ENCODE measurements at places on chromosomes 16 and 17.

DNA sequence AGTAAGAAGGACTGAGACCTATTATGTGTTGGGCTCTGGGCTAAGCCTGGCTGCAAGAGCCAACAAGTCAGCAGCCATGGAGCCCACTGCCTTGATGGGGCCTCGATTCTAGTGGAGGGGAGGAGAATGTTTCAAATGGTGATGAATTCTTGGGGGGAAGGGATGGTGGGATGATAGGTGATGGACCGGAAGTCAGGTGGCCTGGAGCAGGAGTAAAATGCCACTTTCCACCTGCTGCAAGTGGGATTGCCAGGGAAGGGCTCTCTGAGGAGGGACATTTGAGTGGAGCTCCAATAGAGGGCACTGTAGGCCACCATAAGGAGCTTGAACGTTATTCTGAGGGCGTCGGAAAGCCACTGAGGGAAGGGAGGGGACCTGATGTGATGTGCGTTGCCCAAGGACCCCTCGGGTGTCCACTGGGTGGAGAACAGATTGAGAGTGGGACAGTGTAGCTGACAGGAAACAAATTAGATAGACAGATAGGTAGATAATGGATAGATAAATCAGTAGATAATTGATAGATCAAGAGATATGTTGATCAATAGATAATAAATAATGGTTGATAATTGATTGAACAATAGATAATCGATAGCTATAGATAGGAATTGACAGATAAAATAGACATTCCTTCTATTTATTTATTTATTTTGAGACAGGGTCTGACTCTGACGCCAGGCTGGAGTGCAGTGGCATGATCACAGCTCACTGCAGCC, 18.2 kb upstream of the NXPH3 start:
- DNase-seq, result no peak

- DNase-seq, result no peak
These were observed 39.4 kb downstream of the ZNRF1 start for GRCh38 chr16:75038036-75038858.

- DNase-seq, result no peak
These were observed 1.1 kb downstream of the CHTF8 start for GRCh38 chr16:69131167-69131838.

DNA sequence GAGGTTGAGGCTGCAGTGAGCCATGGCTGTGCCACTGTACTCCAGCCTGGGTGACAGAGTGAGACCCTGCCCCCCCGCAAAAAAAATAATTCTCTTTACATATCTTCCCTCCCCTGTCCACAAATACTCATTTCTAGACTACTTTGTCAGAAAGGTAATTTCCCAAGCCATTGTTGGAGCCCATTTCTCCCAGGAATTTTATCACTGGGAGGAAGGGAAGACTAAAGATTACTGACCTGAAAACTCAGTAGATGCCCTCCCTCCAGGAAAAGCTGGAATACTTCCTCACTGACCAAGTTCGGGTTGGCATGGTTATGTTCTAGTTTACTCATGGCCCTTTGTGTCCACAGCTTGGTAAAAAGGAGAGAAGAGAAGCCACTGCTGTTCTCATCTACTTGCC, 4.1 kb downstream of the CALCOCO2 start:
- DNase-seq, result no peak

DNA sequence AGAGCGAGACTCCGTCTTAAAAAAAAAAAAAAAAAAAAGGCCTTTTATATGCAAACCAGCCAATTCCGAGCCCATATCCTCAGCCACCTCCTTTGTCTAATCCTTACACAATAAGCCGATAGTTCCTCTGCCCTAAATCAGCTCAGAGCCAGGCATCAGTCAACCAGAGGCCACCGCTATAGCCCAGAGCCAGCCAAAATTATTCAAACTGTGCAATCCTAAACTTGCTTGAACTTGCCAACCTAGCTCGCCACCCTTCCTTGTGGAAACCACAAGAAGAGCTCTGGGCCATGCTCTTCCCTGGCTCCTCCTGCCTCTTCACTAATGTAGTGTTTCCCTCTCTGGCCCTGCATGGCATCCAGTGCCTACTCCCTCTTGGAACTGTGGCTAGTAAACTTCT, 17.7 kb downstream of the ITGAL start:
- no peak for DNase-seq

DNA sequence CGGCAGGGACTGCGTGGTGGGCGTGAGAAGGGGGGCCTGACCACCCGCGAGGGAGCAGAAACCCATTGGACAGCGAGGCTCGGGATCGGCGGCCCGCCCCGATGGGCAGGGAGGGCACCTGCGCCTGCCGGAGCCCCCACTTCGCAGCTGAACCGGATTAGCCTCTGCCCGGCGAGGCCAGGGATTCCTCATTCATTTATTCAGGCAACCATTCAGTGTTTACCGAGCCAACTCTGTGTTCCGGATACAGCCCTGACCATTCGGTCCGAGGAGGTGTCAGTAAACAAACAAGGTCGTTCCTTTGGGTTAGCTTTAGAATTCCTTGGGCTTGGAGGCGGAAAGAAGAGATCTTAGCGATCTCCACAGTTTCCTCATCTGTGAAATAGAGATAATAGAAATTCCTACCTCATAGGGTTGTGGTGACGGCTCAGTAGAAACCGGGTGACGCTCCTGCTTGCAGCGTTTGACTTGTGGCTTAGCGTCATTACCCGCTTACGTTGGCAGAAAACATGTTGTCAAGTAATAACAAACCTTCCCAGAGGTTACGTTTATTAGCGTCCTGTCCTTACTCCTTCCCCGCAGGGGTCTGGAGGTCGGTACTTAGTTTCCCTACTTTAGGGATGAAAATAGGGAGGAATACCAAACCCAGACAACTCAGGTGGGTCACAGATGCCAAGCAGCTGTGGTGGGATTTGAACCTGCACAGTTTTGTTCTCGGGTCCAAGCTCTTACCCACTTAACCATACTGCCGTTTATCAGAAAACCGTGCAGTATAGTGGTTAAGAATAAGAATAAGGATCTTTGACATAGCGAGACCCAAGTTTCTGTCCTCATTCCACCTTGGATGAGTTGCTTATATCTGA, 893 bp downstream of the POLR3E start:
- peak; percentile 58 for DNase-seq
